ENCODE measurements at places on chromosomes 5 and 9.

GRCh38 chr5:135269199-135269598 lies 129.8 kb downstream of the MACROH2A1 start:
- DNase-seq: no peak

DNA sequence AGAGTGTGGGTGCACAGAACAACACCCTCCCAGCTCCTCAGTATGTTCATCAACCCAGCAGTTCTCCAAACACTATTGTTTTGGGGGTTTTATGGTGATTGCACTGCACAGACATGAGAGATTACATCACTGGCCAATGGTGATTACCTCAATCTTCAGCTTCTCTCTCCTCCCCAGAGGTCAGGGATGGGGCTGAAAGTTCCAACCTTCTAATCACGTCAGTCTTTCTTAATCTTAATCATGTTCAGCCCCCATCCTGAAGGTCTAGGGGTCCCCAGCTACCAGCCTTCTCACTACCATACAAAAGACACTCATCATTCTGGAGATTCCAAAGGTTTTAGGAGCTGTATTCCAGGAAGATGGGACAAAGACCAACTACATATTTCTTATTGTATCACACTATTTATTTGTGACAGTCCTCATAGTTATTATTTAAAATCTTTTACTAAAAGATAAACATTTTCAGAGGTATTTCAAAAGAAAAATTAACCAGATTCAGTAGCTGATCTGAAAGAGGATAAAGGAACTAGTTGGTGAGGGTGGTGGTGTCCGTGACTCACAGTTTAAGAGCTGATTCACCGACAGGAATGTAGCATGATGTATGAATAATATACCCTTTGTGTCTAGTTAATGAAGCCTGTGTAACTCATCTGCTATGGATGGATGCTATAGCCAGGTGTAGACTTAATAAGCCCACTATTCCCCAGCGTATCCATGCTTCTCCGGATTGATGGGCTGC lies 35.6 kb downstream of the RASEF start:
- no peak for DNase-seq

- DNase-seq: no peak
Measured at GRCh38 chr9:114250235-114250568, 72.7 kb upstream of the ORM1 start.

DNA sequence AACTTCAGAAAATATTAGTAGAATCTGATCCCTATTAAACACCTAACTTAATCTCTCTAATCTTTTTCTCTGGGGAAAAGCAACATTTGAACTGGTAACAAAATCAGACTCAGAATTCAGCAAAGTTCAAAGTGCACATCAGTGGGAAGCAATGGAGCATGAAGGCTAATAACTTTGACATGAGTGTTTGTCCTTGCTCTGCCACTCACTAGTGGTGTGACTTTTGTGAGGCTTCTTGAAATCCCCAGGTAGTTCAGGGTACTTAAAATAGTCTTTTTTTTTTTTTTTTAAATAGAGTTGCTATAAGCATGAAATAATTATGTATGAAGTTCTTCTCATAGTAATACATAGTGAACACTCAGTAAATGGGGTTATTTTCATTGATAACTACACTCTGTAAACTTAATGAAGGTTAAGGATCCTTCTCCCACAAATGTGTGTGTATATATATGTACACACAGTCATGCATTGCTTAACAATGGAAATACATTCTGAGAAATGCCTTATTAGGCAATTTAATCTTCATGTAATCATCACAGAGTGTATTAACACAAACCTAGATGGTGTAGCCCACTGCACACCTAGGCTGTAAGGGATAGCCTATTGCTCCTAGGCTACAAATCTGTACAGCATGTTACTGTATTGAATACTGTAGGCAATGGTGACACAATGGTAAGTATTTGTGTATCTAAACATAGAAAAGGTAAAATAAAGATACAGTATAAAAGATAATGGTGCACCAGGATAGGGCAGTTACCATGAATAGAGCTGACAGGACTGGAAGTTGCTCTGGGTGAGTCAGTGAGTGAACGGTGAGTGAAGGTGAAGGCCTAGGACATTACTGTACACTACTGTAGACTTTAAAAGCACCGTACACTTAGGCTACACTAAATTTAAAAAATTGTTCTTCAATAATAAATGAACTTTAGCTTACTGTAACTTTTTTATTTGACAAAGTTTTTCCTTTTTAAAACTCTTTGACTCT lies 73.3 kb upstream of the HMHB1 start:
- DNase-seq: peak; percentile 5

DNA sequence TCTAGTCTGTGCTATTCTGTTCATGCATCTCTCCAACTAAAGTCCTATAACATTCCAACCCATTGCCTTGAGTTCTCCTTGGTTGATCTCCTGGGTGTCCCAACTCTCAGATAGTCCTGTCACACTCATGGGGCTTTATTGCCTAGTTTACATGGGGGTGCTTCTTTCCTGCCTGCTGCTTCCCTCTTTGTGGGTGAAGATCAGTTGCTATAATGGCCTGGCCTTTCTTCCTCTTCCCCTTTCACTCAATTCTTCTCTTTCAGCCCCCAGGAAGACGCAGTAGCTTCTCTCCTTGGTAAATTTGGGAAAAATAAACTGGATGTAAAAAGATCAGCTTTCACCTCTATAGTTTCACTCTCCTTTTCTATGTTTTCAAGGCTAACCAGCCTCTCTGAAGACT lies 66.5 kb downstream of the PTCD2 start:
- DNase-seq: no peak

DNA sequence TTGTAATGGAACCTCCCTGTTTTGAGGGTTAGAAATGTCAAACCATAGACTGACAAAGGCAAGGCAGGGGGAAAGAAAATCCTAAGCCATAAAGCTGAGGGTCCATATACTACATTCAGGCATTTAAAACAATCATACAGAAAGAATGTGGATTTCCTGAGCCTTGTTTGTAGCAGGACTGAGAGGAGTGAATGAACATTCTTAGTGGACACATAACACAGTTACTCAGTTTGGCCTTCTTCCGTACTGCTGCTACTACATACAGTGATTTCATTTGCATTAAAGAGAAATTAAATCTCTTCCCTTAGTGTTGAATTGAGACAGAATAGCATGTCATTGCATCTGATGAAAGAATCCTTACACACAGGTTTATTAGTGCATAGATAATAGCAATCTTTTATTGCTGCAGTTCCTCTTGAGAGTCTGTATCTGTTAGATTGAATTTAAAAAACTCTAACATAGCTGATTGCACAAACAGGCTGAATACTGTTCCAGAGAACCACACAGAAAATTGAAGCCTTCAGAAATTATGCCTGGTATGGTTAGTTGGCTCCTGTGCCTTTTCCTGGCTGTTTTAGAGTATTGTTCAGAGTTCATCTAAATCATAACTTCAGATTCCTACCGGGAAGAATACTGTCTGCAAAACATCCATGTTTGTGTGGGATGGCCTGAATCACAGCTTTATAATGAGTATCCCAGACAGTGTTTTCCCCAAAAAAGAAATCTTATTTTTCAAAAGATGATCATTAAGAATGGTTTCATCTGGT lies 2.0 kb upstream of the MTX3 start:
- no peak for DNase-seq

DNA sequence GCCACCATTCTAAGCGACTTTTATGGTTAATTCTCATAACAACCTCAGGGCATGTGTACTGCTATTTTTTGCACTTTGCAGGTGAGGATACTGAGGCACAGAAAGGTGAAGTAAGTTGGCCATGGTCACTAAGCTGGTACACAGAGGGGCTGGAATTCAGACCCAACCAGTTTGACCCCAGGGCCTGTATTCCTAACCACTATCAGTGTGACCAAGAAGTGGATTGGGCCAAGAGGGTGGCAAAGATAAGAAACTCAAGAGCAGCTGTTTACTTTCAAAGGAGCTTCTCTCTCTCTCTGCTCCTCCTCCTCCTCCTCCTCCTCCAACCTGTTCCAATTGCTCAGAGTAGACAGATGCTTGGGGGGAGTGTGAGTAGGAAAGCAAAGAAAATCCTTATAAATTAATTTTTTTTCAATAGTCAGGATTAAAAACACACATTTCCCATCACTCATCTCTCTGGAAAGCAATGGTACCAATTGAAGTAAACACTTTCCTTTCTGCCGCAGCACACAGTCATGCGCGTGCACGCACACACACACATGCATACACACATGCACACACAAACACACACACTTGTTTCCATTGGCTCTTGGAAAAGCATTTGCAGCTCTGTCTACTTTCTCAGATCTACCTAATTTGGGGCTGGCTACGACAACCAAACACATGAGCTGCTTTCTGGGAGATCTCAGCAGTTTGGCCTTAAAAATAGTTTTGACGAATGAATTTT lies 736.7 kb upstream of the WWC1 start:
- no peak for DNase-seq

GRCh38 chr5:102802708-102803458 lies 47.8 kb downstream of the PAM start:
- DNase-seq: no peak

DNA sequence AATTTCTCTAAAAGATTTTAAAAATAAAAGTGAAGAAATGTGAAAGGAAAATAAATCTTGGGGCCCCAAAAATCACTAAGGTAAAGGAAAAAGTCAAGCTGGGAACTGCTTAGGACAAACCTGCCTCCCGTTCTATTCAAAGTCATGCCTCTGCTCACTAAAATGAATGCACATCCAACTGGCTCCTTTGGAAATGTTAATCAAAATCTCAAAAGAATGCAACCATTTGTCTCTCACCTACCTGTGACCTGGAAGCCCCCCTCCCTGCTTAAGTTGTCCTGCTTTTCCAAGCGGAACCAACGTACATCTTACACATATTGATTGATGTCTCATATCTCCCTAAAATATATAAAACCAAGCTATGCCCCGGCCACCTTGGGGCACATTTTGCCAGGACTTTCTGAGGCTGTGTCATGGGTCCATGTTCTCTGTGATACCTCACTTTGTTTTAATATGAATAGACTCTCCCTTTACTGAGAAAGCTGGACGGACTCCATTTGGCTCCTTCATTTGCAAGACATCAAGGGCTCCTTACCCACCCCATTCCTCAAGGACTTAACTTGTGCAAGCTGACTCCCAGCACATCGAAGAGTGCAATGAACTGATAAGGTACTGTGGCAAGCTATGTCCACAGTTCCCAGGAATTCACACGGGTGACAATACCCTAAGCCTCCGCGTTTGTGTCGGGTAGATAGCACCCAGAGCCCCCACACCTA lies 164.3 kb downstream of the SMC2 start:
- DNase-seq: no peak

GRCh38 chr9:121326130-121326838 lies 43.8 kb downstream of the STOM start:
- no peak for DNase-seq

- no peak for DNase-seq
Measured at GRCh38 chr5:153096381-153096780, 394.1 kb upstream of the GRIA1 start.

GRCh38 chr5:128487041-128487440 lies 51.0 kb downstream of the FBN2 start:
- no peak for DNase-seq

- DNase-seq: no peak
Measured at GRCh38 chr9:12964271-12964670, 189.5 kb downstream of the LURAP1L start.

DNA sequence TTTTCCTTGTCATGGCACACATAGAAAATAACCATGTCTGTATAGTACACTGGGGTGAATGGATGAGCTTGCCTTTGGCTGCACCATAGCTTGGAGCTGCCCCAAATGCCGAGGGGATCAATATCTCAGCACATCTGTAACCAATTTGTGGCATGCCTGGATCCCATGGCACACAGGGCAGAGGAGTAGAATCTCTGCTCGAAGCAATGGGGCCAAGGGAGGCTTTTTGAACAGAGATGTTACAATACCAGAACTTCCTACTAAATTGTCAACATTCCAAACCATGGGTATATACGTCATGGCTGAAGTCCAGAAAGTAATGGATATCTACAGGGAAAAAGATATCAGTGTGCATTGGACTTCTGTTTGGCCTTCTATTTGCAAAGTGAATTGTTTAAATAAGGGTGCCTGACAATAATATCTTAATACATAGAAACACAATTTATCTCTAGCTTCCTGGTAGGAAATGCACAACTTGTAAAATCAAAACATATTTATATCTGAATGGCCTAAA lies 39.0 kb downstream of the ESM1 start:
- DNase-seq: peak; percentile 1

DNA sequence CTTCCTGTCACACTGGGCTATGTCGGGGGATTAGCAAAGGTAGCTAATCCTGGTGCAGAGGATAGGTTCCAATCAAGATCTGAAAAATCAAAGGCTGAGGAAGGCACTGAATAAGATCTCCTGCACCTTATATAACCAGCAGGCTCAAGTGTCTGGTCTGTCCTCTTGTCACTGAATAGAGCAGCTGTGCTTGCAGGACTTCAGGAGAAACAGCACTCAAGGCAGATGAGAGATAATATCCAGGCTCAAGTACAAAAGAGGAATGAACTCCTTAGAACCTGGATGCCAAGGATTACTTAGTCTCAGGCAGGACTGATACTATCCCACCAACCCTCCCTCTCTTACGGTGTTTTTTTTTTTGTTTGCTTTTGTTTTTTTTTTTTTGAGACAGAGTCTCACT lies 108.8 kb upstream of the LRRTM2 start:
- DNase-seq: no peak

GRCh38 chr9:16594787-16595186 lies 275.7 kb downstream of the BNC2 start:
- DNase-seq: no peak

GRCh38 chr5:53298841-53299240 lies 181.6 kb upstream of the FST start:
- DNase-seq: no peak

GRCh38 chr5:133324926-133325325 lies 273.1 kb downstream of the HSPA4 start:
- no peak for DNase-seq

DNA sequence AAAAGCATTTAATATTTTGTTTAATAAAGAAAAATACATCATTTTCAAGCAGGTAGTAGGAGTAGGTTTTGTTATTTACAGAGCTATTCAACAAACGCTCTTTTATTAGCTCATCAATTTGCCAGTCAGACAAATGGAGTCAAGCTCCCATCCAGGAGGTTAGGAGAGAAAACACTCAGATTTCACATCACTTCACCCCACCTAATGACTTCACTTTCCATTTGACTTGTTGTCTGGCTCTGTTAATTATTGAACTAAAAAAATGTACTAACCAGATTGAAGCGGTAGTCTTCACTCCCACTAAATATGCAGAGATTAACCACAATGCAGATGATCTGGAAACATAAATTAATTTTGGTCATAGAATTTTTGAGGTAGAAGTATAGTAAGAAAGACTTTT lies 193.6 kb upstream of the VCAN start:
- no peak for DNase-seq

GRCh38 chr5:6187501-6187900 lies 190.8 kb downstream of the MED10 start:
- DNase-seq: no peak

DNA sequence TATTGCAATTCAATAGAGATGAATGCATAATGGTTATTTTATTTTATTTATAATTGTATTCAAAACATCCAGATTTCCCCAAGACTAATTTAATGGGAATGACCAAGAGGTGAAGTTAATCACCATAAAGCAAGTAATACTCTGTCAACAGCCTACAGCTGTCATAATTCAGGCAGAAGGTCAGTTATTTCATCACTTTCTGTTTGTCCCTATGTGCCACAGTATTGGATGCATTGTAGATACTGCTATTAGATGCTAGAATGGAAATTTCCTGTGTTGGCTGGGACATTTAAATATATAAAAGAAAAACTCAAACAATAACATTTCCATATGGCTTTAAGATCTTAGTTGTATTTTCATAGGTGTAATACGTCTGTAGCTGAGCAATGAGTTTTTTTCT lies 56.7 kb upstream of the MINAR2 start:
- DNase-seq: no peak

GRCh38 chr9:92960561-92961290 lies 13.4 kb downstream of the FGD3 start:
- DNase-seq: no peak

Data from HuH-7 (cell line).